ENCODE measurements at places on chromosomes 16 and 17.
A peak's percentile ranks its signal among the peaks of the same experiment; 100 is the strongest.

DNA sequence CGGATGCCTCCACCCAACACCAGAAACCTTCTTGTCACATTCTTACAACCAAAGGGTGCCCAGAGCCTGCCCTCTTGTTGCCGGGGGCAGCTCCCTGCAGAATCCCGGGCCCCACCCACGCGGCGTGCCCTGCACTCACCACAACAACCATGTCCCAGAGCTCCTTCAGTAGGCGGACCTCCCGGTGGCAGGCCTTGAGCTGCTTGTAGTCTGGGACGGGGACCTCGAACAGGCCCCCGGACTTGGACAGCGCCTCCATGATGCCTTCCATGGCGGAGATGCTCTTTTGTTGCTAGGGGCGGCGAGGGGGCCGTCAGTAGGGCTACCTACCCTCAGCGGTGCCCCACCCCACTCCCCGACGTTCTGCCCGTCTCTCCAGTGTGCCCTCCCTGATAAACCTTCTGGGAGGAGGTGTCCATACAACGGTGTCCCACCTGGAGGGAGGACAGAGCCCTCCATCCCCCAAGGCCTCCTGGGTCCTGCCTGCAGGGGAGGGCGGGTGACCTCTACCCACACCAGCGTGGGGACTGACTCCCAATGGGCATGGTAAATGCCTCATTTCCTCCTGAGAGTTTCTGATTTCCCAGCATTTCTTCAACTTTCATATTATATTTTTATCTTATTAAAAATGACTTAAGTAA, 52.2 kb downstream of the DNAH17 start:
- DNase-seq = no peak

GRCh38 chr17:7250695-7251627, 573 bp downstream of the CTDNEP1 start:
- no peak for DNase-seq

DNA sequence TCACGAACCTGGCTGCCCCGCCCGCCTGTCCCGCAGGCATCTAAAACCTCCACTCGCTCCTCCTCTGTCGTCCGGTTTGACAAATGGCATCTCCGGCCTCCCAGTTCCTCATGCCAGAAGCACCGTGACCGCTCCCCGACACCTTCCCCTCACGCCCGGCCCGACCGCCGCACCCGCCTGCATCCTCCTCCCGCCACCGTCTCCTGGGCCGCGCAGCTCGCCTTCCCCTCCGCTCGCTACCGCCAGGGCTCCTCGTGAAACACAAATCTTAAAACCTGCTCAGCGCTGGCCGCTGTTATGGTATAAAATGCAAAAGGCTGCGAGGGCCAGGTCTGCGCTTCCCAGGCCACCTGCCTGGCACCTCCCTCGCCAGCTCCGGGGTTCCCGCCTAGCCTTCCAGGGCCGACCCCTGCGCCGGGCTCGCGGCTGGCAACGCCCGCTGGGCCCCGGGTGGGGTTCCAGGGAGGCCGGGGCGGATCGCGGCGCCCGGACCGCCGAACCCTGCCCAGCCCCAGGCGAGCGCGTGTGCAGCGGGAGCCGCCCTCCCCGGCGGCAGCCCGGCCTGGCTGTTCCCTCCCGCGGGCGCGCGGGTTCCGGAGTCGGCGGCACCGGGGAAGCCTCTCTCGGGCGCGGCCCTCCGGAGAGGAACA, 488 bp downstream of the SPSB3 start:
- peak; percentile 53 for DNase-seq

DNA sequence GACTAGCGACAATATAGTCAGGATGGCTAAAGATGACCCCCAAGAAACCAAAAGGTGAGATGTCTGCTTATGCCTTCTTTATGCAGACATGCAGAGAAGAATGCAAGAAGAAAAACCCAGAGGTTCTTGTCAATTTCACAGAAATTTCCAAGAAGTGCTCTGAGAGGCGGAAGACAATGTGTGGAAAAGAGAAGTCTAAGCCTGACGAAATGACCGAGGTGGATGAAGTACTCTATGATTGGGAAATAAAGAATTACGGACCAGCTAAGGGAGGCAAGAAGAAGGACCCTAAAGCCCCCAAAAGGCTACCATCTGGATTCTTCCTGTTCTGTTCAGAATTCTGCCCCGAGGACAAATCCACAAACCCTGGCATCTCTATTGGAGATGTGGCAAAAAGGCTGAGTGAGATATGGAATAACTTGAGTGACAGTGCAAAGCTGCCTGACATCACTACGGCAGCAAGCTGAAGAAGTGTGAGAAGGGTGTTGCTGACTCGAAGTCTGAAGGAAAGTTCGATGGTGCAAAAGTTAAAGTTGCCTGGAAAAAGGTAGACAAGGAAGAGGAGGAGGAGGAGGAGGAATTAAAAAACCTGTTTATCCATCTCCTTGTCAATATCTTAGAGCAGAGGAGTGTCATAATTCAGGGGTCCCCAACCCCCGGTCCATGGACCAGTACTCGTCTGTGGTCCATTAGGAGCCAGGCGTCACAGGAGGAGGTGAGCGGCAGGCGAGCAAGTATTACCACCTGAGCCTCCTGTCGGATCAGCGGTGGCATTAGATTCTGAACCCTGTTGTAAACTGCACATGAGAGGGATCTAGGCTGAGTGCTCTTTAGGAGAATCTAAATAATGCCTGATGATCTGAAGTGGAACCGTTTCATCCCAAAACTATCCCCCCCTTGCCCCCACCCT, 25.1 kb upstream of the ADGRG1 start:
- no peak for DNase-seq

DNA sequence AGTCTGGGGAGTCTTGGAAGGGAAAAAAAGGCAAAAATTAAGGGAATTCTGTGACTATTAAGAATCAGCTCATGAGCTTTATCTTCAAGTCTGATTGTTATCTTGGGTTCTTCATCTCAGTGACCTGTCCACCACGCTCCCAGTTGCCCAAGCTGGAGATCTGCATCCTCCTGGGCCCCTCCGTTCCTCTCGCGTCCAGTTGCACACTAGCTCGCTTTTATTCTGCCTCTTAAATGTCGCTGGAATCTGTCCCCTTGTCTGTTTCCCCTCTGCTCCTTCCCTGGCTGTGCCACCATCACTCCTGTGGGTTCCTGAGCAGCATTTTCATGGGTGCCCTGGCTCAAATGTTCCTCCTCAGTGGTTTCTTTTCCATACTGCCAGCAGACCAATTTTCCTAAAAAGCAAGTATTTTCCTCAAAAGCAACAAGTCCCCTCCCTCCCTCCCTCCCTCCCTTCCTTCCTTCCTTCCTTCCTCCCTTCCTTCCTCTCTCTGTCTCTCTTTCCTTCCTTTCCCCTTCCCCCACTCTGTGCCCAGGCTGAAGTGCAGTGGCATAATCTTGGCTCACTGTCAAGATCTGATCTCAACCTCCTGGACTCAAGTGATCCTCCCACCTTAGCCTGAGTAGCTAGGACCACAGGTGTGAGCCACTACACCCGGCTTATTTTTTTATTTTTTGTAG, 1.4 kb downstream of the ENDOV start:
- no peak for DNase-seq

GRCh38 chr16:80938004-80938878, 68.4 kb downstream of the CMC2 start:
- peak; percentile 47 for DNase-seq

- DNase-seq = peak; percentile 84
These were observed 168.8 kb upstream of the CHMP6 start for GRCh38 chr17:80822700-80823410.

- DNase-seq = no peak
These were observed 160.0 kb downstream of the MRM1 start for GRCh38 chr17:36761203-36761950.

GRCh38 chr17:29151567-29151966, 28.6 kb downstream of the MYO18A start:
- DNase-seq = peak; percentile 61

DNA sequence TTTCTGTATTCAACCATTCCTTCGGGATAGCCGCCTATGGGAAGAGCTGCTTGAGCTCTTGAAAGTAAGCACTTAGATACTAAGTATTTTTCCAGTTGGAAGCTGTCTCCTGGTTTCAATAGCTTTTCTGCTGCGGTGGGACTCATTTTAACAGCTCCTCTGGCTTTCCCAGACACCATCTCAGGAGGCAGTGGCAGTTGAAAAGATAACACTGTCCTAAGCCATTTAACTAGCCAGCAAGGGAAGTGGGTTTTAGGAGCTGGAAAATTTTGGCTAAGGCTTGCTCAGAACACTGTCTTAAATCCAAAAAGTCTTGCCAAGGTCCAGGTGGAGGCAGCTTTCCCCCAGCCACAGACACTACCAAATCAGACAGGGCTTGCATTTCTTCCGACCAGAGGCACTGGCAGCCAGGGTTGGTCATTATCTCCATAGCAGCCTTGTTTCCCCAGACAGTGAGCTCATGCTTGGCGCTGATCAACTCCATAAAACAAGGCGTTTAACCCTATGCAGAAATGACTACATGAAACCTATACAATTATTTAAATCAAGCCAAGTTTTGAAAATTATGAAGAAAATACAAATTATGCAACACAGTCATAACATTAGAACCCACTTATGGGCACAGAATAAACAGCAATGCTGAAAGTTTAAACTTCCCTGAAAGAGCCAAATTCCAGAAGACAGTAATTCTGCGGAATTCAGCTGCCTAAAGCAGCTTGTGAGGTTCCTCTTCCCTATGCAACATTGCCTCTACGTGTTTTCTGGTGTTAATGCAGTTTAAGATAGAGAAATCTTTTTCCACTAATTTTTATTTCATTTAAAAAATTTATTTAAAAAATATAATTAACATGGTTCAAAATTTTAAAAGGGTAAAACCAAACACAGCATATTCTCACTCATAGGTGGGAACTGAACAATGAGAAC, 25.0 kb downstream of the GABARAPL2 start:
- DNase-seq = no peak

GRCh38 chr17:48915459-48916282, 7.5 kb downstream of the UBE2Z start:
- DNase-seq = peak; percentile 48

DNA sequence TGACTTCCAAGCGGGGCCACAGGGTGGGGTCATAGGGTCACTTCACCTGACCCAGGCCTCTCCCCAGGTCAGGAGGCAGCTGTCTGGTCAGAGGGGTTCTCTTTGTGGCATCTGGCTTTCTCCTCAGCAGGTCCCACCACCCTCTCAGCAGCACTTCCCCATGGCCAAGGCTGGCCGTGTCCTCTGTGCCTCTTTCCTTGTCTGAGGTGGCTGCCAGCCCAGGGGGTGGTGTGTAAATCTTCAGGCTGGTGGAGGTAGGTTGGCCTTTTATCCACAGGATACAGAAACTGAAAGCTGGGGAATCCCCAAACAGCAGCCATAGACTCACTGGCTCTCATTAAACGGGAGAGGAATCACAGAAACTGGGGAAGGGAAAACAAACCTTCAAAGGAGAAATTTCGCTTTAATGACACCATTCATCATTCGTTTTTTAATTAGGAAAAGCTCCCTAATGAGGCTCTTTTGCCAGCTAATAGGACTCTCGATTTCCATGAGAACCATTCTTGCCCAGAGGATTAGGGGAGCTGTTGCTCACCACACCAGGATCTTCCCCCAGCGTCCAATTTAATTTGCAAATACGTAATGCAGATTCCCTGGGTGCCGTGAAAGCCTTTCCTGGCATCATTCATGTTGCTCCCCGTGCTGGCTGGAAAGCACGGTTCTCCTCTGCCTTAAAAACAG, 18.0 kb downstream of the C17orf75 start:
- DNase-seq = no peak

- DNase-seq = no peak
These were observed 61.4 kb downstream of the TMEM100 start for GRCh38 chr17:55661256-55661758.

GRCh38 chr16:8581831-8582580, 8.3 kb downstream of the TMEM114 start:
- DNase-seq = no peak

GRCh38 chr16:48310908-48311641, 63.7 kb upstream of the ABCC11 start:
- DNase-seq = no peak

DNA sequence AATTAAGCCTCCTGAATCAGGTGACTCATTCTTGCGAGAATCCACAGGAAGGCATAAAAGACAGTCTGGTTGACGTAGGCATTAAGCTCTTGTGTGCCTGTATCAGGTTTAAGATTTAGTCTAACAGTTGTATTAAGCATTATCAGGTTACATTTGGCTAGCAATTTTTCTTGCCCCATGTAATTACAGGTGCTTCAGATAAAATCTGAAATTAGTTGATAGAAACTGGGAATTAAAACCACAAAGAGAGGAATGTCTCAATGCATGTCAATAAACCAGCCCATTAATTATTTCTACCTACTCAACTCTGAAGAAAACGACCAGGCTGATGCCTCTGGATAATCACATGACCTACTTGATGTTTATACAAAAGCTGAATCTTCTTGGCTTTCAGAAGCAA, 217.2 kb downstream of the CA10 start:
- no peak for DNase-seq

- DNase-seq = no peak
These were observed 2.9 kb upstream of the MYO1C start for GRCh38 chr17:1495265-1495989.

- DNase-seq = no peak
These were observed 5.7 kb upstream of the CISD3 start for GRCh38 chr17:38724337-38724988.

DNA sequence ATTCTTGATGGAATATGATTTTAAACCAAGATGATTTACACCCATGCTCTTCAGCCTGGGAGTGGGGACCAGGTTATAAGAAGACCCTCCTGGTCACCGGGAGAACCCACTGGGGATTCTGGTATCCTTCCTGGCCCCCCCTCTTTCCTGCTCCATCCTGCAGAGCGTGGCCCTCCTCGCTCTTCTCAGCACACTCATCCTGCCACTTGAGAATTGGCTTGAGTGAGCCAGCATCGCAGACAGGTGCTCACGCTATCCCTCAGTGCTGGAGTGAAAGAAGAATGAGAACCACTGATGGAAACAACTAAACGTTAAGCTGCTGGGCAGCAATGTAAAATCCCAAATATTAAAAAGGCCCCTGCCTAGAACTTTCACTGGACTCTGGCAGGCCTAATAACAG, 98.0 kb downstream of the CYTH1 start:
- DNase-seq = no peak

DNA sequence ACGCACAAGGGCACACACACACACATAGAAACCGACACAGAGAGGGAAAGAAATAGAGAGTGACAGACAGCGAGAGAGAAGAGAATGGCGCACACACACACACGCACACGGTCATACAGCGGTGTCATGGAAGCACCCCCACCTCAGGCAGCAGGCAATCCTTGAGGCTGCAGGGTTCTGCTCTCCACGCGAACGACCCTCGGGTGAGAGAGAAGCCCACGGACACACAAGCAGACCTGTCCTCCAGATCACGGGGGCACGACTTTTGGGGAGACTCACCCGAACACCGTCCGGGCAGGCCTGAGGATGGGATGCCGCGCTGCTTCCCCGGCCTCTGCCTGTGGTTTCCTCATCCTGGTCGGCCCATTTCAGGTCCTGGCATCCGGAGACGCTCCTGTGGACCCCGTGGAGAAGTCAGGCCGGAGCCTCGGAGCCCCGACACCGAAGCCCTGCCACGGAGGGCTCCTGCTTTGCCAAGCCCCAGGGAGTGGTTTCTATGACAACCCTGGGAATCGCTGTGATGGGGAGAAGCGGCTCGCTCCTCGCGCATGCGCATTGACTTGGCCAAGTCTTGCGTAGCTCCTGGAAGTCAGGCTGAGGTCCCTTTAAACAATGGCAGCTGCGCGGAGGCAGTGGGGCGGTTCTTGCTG, 118.2 kb upstream of the KCNJ18 start:
- DNase-seq = no peak

- no peak for DNase-seq
These were observed 126.6 kb upstream of the MED13 start for GRCh38 chr17:62191390-62192361.

GRCh38 chr17:15298176-15298575, 33.0 kb upstream of the PMP22 start:
- DNase-seq = no peak

- DNase-seq = no peak
These were observed 1.7 kb upstream of the CDR2 start for GRCh38 chr16:22375963-22376640.

- no peak for DNase-seq
These were observed 14.7 kb downstream of the AOC3 start for GRCh38 chr17:42865638-42866094.
